Mesothelial cell of epicardium (in vitro differentiated cells): ENCODE measurements at places on chromosomes 1 and 21. TPM values are rescaled to one million over a fixed set of nuclear protein-coding genes. Genes with fewer than 3 reads are reported as not detected.

Gene LCE3A
- not detected in 3 replicates for total RNA-seq

Gene CSF3R
- 2.5 to 4.0 TPM (median 2.8 TPM) in 3 replicates for total RNA-seq

Gene STUM
- total RNA-seq, result 0.07 to 0.18 TPM (median 0.09 TPM) in 3 replicates

Gene P3H1
- 104 to 123 TPM (median 105 TPM) in 3 replicates for total RNA-seq

Gene FAM20B
- total RNA-seq, result 49.5 to 56.8 TPM (median 52.2 TPM) in 3 replicates

Gene CLCNKA
- 3.0 to 3.5 TPM (median 3.2 TPM) in 3 replicates for total RNA-seq

Gene SYNC
- 3.9 to 4.5 TPM (median 4.0 TPM) in 3 replicates for total RNA-seq

Gene ACTL8
- total RNA-seq, result not detected in 3 replicates

DNA sequence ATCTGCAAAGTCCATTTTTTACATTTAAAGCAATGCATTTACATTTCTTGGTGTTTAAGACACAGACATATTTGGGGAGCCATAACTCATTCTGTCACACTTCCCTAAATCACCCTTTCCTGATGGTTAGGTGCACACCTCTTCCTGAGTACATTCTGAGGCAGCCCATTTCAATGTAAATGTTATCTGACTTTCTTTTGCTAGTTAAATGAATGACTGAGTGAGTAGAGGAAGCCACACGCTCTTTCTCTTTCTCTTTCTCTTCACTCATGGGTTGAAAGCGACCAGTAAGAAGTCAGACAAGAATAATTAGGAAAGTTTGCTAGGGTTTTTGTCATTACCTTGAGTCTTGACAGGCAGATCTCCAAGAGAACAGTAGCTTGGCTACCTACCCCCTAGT lies 143.1 kb downstream of the S1PR1 start:
- no peak overlapping the region for H3K27ac ChIP-seq
- no peak for DNase-seq
- no peaks in the 10 kb centered on the region for H3K36me3 ChIP-seq
- peaks cover 21% of the 10 kb centered on the region for H3K4me1 ChIP-seq
- no peaks in the 10 kb centered on the region for H3K27me3 ChIP-seq
- no peak overlapping the region for H3K4me3 ChIP-seq

- no peak overlapping the region for H3K4me3 ChIP-seq
- peaks cover 84% of the 10 kb centered on the region for H3K27me3 ChIP-seq
- DNase-seq, result peak; percentile 36
These were observed 28.1 kb downstream of the RNF187 start for GRCh38 chr1:228515200-228515834.

- H3K4me1 ChIP-seq, result peaks cover 32% of the 10 kb centered on the region
- H3K4me3 ChIP-seq, result no peak overlapping the region
- peaks cover 3% of the 10 kb centered on the region for H3K36me3 ChIP-seq
- DNase-seq, result no peak
- no peaks in the 10 kb centered on the region for H3K27me3 ChIP-seq
- peak overlapping the region; percentile 88 for H3K27ac ChIP-seq
These were observed 73.7 kb upstream of the FGGY start for GRCh38 chr1:59223198-59223597.

DNA sequence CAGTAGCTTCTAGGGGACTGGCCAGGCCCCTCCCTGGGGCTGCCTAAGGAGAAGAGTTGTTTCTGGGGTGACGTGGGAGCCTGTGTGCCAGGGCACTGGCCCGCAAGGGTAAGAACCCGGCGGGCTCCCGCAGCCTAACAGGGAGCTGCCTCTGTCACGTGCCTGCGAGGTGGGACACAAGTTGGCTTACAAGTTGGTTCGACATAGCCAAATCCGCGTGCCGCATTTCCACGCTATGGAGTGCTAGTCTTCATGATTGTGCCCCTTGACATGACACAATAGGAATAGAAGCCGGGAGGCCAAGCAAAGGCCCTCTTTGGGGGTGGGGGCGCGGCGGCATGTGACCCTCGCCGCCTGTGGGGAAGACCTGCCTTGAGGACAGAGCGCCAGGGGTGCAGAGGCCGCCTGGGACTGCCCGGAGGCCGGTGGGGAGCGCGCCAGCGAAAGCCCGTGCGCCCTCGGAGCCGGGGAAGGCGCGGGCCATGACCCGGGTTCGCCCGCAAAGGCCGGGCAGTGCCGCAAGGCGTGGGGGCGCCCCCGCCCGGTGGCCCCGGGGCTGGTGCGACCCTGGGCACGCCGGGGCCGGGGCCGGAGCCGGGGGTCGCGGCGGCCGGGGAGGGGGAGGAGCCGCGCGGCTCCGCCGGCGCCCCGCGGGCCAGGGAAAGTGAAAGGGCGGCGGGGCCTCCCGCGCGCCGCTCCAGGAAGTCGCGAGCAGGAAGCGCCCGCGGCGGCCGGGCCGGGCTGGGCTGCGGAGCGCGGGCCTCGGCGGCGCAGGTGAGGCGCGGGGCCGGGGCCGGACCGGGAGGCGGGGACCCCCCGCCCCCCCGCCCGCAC lies at the start of gene SLC37A1:
SLC37A1 (plus strand) TSS at position 702 of the 834 bp plus-strand sequence. CDS start 4,603 bp downstream, outside the sequence.
- peaks cover 50% of the 10 kb centered on the region for H3K4me1 ChIP-seq
- peak within 1 kb of the TSS; percentile 49 for H3K27ac ChIP-seq
- no peak for DNase-seq
- H3K36me3 ChIP-seq, result no peaks in the 10 kb centered on the region
- peak within 1 kb of the TSS; percentile 75 for H3K4me3 ChIP-seq
- H3K27me3 ChIP-seq, result no peaks in the 10 kb centered on the region

GRCh38 chr1:18266391-18266790 lies 158.8 kb downstream of the IGSF21 start:
- no peak overlapping the region for H3K27ac ChIP-seq
- no peak for DNase-seq
- no peaks in the 10 kb centered on the region for H3K4me1 ChIP-seq

DNA sequence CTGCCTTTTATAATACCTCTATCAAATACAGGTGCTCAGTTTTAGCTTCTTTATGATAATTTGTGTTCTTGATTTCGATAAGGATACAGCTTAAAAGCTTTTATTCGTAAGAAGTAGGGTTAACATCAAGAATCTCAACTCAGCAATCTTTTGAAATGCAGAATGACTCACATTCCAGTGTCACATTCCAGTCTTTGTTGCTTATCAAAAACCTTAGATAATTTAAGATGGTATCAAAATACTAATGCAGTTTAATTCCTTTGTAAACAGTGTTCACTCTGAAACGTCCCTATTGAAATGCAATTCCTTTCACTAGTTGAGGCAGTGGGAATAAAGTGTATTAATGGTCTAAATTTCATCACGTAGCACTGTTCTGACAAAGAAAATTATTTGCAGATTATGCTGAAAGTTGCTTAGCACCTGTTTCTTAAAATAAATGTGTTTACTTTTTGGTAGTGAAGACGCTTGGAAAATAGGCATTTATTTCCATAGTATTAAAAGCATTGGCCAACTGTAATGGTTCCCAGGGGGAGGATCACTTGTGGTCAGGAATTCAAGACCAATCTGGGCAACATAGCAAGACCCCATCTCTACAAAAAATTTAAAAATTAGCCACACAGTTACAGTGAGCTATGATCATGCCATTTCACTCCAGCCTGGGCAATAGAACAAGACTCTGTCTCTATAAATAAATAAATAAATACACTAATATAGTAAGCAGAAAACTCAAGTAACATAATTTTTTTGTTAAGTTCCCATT lies 10.1 kb upstream of the CNN3 start:
- H3K4me3 ChIP-seq, result no peak overlapping the region
- DNase-seq, result no peak
- peaks cover 39% of the 10 kb centered on the region for H3K4me1 ChIP-seq
- H3K36me3 ChIP-seq, result peaks cover 11% of the 10 kb centered on the region

- no peak overlapping the region for H3K27ac ChIP-seq
- peaks cover 18% of the 10 kb centered on the region for H3K4me1 ChIP-seq
- H3K27me3 ChIP-seq, result peaks cover 32% of the 10 kb centered on the region
- no peak overlapping the region for H3K4me3 ChIP-seq
- DNase-seq, result no peak
These were observed 16.8 kb downstream of the LGR6 start for GRCh38 chr1:202210385-202210784.

DNA sequence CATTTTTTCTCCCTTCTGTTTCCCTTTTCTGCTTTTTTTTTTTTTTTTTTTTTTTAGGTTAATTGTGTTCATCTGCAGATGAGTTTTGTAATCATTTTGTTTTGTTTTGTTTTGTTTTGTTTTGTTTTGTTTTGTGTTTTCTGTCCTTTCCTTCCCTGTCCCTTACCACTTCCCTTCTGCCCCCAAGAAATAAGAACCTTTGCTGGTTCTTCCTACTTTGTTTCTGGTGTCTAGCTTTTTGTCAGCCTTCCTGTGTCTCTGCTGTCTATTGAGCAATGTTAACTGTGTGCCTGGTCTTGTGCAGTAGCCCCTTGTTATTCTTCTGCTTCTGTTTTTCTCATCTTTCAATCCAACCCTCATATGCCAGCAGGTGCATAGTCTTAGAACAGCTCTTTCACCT lies 46.0 kb downstream of the MPZL1 start:
- no peak overlapping the region for H3K27ac ChIP-seq
- DNase-seq, result no peak
- H3K4me1 ChIP-seq, result peaks cover 4% of the 10 kb centered on the region
- no peak overlapping the region for H3K4me3 ChIP-seq
- H3K27me3 ChIP-seq, result no peaks in the 10 kb centered on the region
- peaks cover 56% of the 10 kb centered on the region for H3K36me3 ChIP-seq

DNA sequence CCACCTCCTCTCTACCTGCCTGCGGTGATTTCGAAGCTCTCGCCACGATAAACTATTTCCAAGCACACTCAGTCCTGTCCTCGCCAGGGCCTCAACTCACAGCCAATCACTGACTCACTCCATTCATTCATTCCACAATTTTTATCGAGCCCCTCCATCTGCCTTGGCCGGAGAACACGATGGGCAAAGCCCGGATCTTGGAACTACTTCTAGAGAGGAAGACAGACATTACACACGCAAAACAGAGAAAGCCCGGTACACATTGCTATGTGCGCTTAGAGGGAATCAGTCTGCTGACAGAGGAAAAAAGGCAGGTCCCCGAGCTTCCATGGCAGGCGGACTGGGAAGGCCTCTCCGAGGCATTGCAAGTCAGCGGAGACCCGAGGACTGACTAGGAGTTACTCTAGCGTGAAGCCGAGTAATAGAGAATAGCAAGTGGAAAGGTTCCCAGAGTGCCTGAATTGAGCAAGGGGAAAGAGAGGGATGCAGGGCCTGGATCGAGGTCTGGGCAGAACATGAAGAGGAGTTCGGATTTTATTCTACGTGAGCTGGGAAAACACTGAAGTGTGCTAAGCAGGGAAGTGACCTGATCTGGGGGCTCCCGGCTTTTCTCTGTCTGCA lies 54.2 kb upstream of the DNAJC6 start:
- H3K4me1 ChIP-seq, result peaks cover 28% of the 10 kb centered on the region
- peak; percentile 49 for DNase-seq
- H3K4me3 ChIP-seq, result peak overlapping the region; percentile 91
- no peaks in the 10 kb centered on the region for H3K36me3 ChIP-seq
- peaks cover 2% of the 10 kb centered on the region for H3K27me3 ChIP-seq

DNA sequence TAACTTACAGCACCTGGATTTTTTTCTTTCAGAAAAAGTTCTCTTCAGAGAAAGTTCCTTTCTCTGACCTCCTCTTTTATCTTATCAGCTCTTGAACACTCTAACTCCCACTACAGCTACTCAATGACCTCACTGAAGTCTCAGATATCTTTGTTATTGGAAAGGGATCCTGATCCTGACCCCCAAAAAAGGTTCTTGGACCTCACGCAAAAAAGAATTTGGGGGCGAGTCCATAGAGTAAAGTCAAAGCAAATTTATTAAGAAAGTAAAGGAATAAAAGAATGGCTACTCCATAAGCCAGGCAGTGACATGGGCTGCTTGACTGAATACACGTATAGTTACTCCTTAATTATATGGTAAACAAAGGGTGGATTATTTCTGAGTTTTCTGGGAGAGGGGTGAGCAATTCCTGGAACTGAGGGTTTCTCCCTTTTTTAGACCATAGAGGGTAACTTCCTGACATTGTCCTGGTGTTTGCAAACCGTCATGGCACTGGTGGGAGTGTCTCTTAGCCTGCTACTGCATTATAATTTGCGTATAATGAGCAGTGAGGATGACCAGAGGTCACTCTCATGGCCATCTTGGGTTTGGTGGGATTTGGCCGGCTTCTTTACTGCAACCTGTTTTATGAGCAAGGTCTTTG lies 44.2 kb downstream of the WDR64 start:
- no peak overlapping the region for H3K27ac ChIP-seq
- no peaks in the 10 kb centered on the region for H3K36me3 ChIP-seq
- H3K4me3 ChIP-seq, result no peak overlapping the region
- H3K27me3 ChIP-seq, result no peaks in the 10 kb centered on the region

GRCh38 chr1:161718559-161719324 lies 2.6 kb upstream of the FCRLB start:
- H3K4me3 ChIP-seq, result no peak overlapping the region
- peaks cover 86% of the 10 kb centered on the region for H3K27me3 ChIP-seq
- H3K4me1 ChIP-seq, result no peaks in the 10 kb centered on the region

DNA sequence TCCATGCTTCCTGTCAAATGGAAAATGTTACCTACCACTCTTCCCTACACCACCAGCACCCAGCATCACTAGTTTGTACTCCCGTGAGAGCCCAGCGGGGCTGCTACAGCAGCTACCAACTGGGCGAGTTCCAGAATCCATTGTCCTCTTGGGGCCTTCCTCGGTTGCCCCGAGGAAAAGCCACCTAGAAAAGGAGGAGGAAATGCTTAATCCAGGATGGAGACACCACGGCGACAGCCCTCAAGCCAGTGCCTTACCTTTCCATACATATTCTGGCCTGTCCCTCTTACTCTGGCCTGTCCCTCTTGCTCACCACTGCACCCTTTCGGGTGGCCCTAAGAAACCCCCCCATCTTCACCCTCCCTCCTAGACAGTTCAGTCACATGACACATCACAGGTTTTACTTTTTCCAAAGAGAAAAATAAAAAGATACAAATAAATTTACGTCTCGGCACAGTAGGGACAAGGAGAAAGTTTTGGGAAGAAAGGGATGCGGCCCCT lies 478 bp downstream of the RIT1 start:
- H3K27me3 ChIP-seq, result no peaks in the 10 kb centered on the region
- no peak for DNase-seq
- peaks cover 17% of the 10 kb centered on the region for H3K36me3 ChIP-seq
- peaks cover 13% of the 10 kb centered on the region for H3K4me1 ChIP-seq
- H3K27ac ChIP-seq, result peak overlapping the region; percentile 98

DNA sequence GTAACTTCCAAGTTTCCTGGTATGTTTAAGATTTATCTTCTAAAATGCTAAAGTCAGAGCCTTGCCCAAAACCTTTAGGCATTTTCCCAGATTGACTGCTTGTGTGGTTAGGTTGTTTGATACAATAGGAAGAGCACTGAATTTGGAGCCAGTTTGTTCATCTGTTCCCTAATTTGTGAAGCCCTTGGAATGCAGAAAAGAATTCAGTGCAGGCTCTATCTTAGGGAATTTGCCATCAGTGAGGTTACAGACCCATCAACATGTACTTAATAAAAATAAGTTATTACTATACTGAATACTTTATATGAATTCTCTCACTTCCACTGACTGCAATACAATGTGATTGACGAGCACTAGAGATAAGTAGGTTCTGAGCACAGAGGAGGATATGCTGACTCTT lies 120.2 kb downstream of the PIK3R3 start:
- no peak for DNase-seq
- no peaks in the 10 kb centered on the region for H3K4me1 ChIP-seq
- peaks cover 29% of the 10 kb centered on the region for H3K36me3 ChIP-seq
- no peaks in the 10 kb centered on the region for H3K27me3 ChIP-seq

DNA sequence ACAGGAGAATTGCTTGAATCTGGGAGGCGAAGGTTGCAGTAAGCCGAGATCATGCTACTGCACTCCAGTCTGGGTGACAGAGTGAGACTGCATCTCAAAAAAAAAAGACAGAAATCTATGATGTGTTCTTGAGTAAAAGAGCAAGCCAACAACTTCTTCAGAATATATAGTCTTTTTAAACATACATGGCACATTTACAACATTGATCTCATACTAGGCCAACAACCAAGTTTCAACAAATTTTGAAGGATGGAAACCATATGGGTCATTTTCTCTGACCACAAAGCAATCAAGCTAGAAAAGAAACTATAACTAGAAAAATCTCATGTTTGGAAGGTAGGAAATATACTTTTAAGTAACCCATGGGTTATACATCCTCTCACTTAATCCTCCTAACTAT lies 38.3 kb downstream of the PAFAH2 start:
- no peaks in the 10 kb centered on the region for H3K27me3 ChIP-seq
- no peak overlapping the region for H3K4me3 ChIP-seq
- DNase-seq, result no peak
- no peak overlapping the region for H3K27ac ChIP-seq
- H3K4me1 ChIP-seq, result no peaks in the 10 kb centered on the region
